ENCODE measurements at places on chromosomes 4 and X. TPM values are rescaled to one million over a fixed set of nuclear protein-coding genes. Genes with fewer than 3 reads are reported as not detected.

The SLC26A1 gene
- not detected for total RNA-seq

The DMRTC1 gene
- total RNA-seq: not detected

GRCh38 chr4:11438647-11439046 is 10.0 kb upstream of the HS3ST1 start:
- no peak for DNase-seq

- no peak for DNase-seq
These were observed 107.3 kb upstream of the PRDX4 start for GRCh38 chrX:23559975-23560374.

DNA sequence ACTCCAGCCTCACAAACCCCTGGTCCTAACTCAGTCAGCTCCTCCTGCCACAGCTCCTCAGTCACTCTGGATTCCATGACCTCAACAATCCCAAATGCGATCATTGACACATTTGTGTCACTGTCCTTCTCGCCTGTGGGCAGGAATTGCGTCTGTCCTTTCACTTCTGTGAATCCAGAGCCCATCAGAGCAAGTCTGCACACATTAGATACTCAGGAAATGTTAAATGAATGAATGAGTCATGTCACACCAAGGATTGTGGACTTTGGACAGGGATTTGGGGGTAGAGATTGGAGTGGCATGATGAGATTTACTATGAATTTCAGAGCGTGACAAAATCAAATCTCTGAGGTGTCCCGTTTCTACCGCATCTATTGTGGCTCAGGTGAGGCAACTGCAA is 11.8 kb upstream of the CLDN24 start:
- no peak for DNase-seq

- DNase-seq: no peak
These were observed 104.0 kb upstream of the SLC34A2 start for GRCh38 chr4:25551605-25552004.

DNA sequence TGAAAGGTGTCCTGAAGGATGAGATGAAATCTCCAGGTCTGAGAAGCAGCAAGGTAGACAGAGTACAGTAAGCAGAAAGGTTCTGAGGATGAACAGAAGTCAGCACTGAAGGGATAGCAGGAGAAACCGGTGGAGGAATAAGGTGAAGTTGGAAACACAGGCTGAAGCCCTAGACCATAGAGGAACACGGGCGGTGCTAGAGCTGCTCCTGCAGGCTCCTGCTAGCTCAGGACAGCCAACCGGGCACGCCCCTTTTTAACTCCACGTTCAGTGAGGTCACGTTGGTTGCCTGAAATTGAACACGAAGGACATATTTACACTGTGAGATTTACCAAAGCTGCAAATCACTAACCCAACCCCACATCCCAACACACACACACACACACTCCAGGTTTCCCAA is 1886.4 kb upstream of the AGA start:
- no peak for DNase-seq
